Effector memory CD4-positive, alpha-beta T cell (primary cell): ENCODE measurements at places on chromosomes 7 and 10.

- DNase-seq = no peak
Observed at GRCh38 chr7:13992596-13992964, 3.1 kb upstream of the ETV1 start.

- DNase-seq = no peak
Observed at GRCh38 chr10:42932735-42933447, 144.0 kb upstream of the RET start.

DNA sequence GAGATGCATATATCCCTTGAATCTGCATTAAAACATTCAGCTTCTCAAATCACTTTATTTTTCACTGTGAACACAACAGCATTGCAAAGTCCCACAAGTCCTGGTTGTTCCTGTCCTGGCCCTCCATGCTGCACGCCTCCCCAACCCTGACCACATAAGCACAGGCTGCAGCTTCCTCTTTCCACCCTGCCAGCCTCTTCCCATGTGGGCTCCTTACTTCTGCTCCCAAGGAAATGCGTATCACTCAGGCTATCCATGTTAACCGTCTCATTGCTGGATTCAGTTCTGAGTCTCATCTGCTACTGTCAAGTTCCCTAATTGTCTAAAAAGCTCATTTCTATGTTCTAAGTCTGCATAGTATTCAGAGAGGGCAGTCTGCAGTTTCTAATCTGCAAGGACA is 89.7 kb upstream of the ZPBP start:
- DNase-seq = no peak

- no peak for DNase-seq
Observed at GRCh38 chr7:76315364-76315763, 12.9 kb downstream of the HSPB1 start.

DNA sequence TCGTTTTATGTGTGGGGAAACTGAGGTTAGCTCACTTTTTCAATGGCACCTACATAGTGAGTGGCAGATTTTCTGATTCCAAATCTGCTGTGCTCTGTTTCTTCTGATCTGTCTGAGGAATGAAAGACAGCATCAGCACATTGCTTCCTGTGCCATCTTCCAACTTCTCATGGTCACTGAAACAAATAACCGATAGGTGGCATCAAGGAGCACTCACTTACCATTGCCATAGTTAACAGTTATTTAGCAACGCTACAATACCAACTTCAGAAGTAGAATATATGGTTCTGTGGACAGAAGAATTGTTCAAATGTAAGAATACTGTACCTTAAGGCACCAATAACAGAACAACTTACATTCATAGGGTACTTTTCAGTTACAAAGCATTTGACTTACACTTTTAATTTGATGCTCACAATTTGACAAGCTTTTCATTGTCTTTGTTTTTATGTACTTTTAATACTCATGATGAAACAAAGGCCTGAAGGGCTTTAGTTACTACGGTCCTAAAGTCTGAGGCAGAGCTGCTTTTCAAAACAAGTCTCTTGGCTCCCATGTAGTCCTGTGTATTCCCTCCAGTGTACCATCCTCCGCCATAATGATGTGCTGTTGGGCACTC is 228.9 kb upstream of the TCF7L2 start:
- DNase-seq = no peak

GRCh38 chr10:24690961-24691512 is 32.6 kb downstream of the ARHGAP21 start:
- no peak for DNase-seq

DNA sequence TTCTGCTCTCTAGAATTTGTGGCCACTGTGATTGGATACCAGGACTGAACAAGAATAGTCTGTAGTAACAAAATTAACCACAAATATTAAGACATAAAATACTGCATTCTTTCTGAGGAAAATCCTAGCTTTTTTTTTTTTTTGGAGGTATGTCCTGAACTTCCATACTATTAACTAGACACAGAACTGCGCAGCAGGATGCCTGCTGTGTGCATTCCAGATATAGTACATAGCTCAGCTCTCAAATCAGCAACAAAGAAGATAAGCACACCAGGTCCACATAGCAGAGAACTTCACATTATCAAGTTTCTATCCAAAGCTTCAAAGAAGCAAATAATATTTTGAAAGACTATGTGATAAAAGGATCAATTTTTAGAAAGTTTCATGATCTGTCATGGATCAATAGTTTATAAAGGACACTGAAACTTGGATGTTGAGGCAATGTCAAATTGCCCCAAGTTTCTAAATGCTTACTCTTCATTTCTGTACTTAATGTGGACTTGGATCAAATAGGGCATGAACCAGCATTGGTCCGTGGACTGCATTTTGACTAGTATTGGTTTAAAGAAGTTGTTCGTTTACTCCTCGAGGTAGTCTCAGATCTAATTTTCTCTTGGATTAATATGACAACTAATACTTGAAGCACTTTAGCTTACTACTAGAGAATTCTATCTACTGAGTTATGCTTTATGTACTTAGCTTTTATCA is 15.4 kb downstream of the NAMPT start:
- DNase-seq = no peak

DNA sequence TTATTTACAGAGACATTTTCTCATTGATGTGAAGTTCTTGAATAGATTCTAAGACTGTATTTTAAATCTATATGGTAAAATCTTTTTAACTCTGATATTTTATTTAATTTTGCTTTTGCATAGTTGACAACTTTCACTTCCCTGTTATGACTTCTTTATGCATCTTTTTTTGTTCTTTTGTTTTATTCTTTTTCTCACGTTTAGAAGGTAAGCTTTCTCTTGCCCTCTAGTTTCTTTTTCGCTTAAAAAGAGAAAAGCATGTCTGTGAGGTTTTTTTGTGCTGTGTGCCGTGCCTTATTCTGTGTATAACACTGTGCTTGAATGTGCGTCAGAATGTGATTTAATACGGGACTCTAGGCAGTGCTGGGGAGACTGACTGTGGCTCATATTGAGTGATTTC is 74.7 kb downstream of the AP3M1 start:
- DNase-seq = no peak

- no peak for DNase-seq
Observed at GRCh38 chr7:46490406-46490805, 569.3 kb upstream of the IGFBP3 start.

DNA sequence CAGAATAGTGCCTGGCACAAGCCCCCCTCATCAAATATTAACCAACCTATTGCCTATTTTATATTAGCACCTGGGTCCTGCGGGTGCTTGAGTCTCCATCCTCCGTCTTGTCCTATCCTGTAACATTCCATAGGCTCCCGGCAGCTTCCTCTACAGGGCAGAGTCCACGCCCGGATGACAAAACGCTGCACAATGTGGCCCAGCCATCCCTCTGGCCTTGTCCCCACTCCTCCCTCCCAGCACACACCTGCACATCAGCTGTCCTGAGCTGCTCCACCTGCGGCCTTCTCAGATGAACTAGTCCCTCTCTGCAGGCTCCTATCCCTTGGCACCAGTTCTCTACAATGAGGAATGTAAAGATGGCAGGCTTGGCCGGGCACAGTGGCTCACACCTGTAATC is 153.5 kb upstream of the PDE1C start:
- DNase-seq = no peak

- DNase-seq = no peak
Observed at GRCh38 chr10:102121739-102122372, 1.7 kb upstream of the LDB1 start.

DNA sequence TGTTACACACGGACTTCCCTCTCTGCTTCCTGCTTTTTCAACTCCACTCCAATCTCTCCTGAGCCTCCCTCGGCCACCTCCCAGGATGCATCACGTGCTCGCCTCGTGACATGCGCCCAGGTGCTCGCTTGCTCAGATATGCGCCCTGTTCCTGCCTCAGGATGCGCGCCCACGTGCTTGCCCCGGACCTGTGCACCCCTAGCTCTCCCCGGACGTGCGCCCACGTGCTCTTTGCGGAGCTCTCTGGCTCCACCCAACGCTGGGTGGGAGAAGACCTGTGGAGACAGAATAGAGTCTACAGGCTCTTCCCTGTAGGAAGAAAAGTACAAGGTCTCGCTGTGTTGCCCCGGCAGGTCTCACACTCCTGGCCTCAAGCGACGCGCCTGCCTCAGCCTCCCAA is 23.1 kb downstream of the PARD3 start:
- no peak for DNase-seq

DNA sequence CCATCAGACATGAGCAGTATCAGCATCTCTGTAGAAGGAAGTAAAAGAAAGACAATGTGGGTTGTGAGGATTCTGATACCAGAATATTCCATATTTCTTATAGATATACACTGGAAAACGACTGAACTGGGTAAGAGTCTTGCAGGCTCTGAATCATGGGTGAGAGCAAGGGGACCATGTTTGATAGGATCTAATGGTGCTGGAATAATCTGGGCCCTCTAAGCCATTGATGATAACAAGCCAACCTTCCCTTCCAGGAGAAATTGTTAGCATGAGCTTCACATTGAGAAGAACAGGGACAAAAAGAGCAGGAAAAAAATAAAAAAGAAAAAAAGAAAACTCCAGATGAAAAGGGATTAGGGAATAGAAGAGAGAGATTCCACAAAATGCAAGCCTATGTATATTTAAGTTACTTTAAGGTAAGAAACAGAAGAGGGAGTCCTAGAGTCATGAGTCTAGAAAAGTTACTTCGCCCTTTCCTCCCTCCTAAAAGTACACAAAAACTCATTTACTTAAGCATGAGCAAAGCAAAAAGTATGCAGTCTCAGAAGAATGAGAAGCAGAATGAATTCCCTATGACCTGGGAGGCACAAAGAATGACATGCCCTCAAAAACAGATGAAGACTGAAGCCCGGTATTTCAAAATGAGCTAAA is 181.9 kb downstream of the TMEM26 start:
- DNase-seq = no peak

GRCh38 chr7:44769776-44770294 is 21.2 kb downstream of the ZMIZ2 start:
- no peak for DNase-seq
